ENCODE measurements at places on chromosomes 11 and 22.
A peak's percentile ranks its signal among the peaks of the same experiment; 100 is the strongest.

- DNase-seq, result no peak
Observed at GRCh38 chr11:66539870-66540213, 6.0 kb downstream of the ZDHHC24 start.

- DNase-seq, result no peak
Observed at GRCh38 chr11:108037211-108037610, 28.5 kb downstream of the CUL5 start.

GRCh38 chr11:114284021-114284420 is 12.2 kb upstream of the NNMT start:
- no peak for DNase-seq

DNA sequence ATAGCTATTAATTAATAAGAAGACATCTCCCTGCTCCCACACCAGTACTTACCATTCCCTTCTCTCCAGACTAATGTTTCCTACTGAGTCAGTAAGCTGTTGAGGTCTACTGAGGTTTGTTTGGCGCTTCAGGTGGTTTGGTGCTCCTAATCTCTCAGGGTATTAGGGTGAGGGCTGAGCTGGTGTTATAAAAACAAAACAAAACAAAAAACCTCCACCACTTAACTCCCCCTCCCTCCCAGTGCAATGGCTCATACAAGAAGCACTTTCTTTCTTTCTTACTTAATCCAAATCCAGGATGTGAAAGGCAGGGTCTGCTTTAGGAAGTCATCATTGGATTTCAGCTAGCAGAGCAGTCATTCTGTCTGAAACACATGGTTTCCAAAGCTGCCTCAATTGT is 15.3 kb downstream of the CSTPP1 start:
- DNase-seq, result no peak

DNA sequence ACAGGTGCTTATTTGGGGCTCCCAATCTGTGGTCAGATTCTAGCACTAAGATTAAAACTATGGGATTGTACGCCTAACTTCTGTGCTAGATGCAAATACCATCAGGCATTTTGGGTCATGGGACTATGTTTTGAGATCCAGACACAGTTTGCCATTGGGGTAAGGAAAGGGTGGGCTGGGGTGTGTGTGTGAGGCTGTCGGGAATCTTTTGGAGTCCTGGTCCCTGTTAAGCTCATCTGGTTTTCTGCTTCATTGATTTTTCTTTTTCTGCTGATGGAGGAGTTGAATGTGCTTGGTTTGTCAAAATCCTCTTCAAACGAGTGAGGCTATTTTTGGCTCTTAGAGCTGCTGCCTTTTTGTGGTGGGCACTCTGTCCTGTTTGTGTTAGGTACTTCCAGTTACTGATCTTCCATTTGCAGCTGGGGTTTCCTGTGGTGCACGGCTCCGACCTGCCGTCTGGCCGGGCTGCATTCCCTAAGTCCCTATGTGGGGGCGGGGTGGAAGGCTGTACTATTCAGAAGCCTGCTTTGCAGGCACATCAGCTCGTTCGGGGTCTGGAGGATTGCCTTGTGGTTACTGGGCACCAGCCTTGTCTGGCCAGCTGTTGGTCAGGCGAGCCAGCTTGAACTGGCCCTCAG is 2.9 kb downstream of the BCR start:
- DNase-seq, result no peak

DNA sequence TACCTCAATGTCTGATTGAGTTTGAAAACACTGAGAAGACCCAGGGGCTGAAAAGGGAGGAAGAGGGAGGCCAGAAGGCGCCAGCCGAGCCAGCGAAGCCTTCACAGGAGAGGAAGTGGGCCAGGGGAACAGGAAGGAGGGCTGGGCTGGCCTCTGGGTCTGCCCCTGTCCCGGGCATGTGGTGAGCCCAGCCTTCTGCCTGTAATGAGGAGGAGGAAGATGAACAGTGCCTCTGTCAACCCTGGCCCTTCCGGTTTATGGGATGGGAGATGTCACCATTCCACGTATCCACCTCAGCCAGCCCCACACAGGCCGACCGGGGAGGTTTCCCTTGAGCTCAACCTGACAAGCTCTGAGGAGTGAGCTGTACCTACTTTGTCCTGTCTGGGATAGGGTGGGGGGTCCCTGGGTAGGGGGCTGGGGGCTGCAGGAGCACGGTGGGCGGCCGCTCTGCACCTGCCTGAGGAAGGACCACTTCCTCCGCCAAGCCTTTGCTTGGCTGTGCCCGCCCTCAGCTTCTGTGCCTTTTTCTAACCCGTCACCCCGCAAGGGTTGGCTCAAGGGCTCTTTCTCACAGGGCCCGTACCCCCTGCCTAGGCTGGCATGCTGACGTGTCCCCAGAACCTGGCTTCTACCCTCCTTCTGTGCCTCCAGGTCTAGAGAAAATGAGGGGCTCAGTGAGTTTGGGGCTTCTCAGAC is 2.0 kb downstream of the PARVG start:
- DNase-seq, result no peak

- no peak for DNase-seq
Observed at GRCh38 chr11:76141901-76142588, 64.3 kb downstream of the WNT11 start.

DNA sequence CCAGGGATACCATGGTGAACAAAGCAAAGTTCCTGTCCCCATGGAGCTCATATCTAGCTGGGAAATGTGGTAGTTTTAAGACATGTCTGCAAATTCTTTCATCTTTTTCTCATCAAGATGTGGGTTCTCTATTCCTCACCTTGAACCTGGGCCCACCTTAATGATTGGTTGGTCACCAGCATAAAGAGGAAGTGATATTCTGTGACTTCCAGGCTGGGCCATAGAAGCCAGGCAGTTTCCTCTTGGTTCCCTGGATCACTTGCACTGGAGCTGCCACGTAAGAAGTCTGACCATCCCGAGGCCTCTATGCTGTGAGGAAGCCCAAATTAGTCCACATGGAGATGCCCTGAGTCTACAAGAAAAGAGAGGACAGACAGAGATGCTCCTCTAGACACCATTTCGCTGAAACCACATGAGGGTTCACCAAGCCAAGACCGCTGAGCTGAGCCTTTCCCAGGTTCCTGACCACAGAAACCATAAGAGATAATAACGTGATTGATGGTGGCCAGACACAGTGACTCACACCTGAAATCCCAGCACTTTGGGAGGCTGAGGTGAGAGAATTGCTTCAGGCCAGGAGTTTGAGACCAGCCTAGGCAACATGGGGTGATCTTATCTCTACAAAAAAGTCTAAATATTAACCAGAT is 119.5 kb upstream of the ISX start:
- DNase-seq, result no peak

- peak; percentile 82 for DNase-seq
Observed at GRCh38 chr22:37552524-37553163, 7.6 kb upstream of the CDC42EP1 start.

GRCh38 chr11:63841554-63841953 is 2.6 kb downstream of the MARK2 start:
- DNase-seq, result no peak

DNA sequence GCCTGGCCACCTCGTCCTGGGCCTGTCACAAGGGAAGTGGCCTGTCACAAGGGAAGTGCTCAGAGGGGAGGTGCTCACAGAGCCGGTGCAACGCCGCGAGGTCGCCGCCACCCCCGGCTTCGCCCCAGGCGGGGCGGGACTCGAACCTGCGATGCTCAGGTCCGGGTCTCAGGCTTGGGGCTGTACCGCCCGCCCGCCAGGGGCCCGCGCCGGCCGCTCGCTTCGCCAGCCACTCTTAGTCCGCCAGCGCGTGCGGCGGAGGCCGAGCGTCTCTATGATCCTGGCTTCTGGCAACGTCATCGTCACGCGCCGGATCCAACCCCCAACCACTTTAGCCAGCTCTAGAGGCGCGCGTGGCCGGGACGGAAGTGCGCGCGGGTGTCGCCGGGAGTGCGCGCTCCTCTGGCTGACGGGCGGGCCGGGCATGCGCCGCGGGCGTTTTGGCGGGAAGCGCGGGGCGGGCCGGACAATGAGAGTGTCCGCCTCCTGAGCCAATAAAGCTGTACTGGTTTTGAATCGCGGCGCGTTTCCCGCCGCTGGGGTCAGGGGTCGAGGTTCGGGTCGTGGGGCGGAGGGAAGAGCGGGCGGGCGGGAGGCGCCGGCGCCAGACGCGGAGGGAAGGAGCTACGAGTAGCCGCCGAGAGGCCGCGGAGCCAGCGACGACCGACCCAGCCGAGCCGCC is at the start of gene TRMT2A:
Gene TRMT2A, minus strand, starts transcription at position 276 of the 682 bp plus-strand sequence. CDS start 320 bp downstream, outside the sequence.
- peak; percentile 99 for DNase-seq

DNA sequence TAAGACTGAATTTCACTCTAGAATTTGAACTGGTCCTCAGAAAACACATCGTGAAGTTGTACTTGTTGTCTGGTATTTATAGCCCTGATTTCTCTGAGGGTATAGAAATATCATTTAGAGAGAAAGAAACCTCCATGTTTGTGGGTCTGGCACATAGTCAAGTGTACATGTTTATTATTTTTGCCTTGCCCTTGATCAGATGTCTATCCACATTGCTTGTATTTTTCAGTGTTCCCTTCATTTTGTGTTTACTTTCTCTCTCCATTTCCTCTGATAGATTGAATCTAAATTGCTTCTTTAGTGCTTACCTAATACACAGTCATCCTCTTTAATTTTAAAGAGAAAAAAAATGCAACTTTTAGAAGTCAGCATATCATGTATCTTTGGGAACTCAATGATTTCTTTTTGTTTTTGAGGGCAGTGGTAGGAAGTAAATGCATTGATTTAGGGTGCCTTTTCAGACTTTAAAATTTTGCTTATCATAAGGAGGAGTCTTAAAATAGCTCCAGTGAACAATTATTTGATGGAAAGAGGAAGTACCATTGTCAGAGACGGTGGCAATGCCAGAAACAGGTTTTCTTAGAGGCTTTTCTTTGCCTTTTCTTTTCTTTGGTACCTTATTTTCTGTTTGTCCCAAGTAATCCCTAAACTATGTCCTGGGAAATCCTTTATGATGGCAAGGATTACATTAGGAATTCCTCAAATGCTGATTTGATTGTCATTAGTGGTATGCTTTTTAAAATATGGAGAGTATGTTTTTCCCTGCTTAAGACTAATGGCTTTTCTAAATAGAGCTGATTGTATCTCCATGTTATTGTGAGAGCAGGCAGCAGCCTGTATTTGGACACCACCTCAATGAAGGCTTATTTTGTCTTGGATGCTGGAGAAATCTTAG is 29.8 kb upstream of the TECTA start:
- DNase-seq, result no peak

DNA sequence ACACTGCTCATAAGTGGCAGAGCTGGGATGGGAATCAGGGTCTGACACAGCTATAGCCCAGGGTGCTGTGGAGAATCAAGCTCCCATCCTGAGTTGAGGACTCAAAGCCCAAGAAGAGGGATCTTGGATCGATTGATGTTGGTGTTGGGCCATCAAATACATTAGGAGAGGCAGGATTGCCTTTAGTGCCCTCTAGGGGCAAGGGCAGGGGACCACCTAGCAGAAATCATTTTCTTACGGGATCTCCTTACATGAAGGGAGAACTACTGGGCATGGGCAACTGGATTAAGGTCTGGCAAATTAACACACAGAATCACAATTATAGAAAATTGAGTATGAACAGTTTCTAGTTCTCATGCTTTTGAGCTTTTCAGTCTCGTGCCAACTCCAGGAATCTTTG is 24.9 kb upstream of the EMSY start:
- no peak for DNase-seq

GRCh38 chr11:94790661-94791180 is 22.6 kb downstream of the AMOTL1 start:
- no peak for DNase-seq

DNA sequence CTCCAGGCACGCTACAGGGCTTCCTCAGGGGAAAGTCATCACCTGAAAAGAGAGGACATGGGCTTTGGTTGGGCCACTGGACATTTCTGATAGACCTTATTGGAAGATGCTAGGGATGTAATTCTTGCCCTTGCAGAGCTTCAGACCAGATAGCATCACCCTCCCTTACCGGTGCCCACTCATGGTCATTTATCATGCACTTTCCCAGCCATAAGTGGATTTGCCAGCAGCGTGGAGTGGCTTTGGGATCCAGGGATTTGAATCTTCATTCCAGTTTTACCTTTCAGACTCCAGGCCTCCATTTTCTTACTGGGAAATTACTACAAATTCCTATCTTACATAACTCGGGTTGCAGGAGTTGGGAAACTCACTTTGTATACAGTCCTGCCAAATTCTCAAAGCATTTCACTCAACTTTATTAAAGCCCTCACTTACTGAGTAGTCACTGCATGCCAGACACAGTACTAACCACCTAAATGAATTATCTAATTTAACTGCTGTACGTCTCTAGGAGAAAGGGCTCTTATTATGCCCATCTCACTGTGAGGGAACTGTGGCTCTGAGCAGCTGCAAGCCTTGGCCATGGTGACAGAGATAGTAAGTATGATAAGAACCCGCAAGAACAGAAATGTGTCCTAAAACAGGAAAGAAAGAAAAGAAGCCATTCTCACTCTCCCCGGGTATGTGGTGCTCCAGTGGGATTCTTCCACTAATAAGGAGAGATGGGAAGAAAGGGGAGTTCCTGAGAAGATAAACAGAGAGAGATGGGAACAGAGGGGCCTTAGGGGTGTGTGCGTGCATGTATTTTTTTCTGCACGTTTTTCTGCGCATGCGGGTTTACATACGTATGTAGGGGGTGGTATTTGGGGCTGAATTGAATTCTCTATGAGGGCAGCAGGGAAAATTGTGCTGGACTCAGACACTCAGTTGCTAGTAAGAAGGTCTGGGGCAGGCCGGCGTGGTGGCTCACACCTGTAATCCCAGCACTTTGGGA is 9.7 kb downstream of the CHRM1 start:
- DNase-seq, result no peak

GRCh38 chr22:29726106-29726505 is 6.3 kb downstream of the CABP7 start:
- DNase-seq, result no peak

GRCh38 chr22:29517215-29517908 is 36.2 kb downstream of the THOC5 start:
- no peak for DNase-seq

GRCh38 chr11:35838071-35838470 is 105.8 kb upstream of the LDLRAD3 start:
- DNase-seq, result no peak

- no peak for DNase-seq
Observed at GRCh38 chr22:27258616-27259172, 542.9 kb downstream of the MN1 start.

- DNase-seq, result peak; percentile 29
Observed at GRCh38 chr11:57566005-57566904, 1.2 kb downstream of the UBE2L6 start.

DNA sequence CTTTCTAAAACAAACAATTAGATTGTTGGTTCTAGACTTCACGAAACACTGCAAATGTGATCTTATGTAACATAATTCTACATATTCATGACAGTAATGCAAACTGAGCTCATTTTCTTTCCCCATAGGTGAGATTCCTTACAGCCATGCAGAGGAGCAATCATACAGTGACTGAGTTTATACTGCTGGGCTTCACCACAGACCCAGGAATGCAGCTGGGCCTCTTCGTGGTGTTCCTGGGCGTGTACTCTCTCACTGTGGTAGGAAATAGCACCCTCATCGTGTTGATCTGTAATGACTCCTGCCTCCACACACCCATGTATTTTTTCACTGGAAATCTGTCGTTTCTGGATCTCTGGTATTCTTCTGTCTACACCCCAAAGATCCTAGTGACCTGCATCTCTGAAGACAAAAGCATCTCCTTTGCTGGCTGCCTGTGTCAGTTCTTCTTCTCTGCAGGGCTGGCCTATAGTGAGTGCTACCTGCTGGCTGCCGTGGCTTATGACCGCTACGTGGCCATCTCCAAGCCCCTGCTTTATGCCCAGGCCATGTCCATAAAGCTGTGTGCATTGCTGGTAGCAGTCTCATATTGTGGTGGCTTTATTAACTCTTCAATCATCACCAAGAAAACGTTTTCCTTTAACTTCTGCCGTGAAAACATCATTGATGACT is 1.5 kb downstream of the OR9G1 start:
- no peak for DNase-seq

- DNase-seq, result no peak
Observed at GRCh38 chr11:109130910-109131309, 291.1 kb upstream of the C11orf87 start.

All from right lung (tissue), 10 donors.